ENCODE measurements at places on chromosomes 12 and 14.

DNA sequence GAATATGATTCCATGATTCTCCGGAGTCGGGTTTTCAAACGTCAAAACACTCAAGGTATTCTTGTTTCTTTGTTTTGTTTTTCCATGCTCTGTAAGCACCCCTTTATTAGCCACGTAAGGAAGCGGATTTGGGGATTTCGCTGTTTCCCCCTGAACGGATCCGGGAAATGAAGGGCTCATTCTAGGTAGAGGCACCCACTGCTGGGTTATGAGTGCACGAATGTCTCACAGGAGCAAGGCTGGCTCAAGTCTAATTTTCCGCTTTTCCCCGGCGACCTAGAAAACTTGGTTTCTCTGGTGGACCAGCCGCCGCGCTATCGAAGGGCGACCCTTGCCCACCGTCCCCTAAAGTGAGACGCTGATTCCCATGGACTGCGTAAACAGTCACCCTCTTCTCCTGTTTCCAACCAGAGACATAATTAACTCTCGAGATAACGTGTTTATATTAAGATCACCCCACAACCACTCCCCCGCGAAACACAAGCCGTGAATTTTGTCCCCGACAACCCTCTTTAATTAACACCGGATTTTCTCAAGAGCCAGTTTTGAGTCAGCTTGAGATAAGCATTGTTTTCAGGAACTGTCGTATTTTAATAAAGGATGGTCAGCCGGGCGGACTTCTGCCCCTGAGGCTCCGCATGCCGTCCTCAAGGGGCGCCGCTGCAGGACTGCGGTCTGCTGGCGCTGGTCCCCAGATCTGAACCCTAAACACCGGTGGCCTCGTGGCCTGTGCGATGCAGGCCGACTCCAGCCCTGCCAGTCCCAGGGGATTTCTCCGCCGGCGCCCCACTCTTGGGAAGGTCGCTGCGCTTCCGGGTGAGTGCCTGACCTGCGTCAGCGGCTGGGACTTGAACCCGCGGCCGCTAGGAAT, 515 bp upstream of the ABCC9 start:
- DNase-seq = no peak

- peak; percentile 92 for DNase-seq
Observed at GRCh38 chr14:89681086-89682018, 264.3 kb upstream of the FOXN3 start.

- no peak for DNase-seq
Observed at GRCh38 chr14:22549981-22550673, 38.9 kb downstream of the DAD1 start.

DNA sequence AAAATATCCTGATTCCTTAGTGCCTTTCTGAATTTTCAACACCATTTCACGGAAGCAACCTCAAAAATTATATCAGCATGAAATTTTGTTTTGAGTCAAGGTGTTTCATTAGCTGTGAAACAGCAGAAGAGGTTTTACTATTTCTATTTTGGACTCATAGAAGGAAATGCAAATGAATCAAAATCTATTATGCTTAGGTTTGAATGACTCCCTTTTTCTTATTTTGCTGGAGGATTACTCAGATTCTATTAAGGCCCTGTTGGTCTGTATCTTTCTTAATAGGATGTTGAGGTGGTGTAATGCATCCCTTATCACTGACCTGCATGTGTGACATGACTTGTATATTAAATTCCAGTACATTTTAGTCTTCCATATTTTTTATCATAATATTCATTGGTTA, 165.8 kb downstream of the TMTC2 start:
- no peak for DNase-seq

DNA sequence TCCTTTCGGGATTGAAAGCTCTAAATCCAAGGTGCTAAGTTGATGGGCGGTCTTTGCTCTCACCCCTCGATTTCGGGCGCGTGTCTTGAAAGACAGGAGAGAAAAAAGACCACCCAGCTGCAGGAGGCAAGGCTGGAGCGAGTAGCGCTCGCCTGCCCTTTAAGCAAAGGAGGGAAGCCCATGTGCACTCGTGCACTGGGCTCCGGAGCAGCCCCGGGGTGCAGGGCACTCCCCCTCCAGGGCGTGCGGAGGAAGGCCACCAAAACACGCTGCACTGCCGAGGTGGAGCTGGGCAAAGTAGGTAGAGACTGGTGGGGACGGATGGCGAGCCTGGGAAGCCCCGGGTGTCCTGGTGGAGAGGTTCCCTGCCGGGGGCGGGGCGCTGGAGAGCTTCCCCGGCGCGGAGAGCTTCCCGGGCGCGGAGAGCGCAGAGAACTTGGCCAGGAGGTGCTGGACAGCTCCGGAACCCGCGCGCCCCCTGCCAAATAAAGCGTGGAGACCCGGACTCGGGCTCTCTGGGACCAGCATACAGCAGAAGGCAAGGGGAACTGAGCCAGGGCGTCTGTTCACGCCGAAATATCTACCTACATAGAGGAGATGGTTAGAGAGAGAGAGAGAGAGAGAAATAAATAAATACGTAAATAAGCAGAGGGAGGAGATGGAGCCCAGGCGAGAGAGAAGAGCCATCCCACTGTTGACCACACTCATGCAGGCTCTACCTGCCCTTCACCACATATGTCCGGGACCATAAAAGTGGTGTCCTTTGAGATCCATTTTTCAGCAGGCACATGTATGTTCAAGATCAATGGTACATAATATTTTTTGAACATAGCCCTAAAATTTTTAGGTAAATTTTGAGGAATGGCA, 662 bp upstream of the NELL2 start:
- no peak for DNase-seq

- no peak for DNase-seq
Observed at GRCh38 chr14:87434680-87435079, 558.3 kb downstream of the GALC start.

DNA sequence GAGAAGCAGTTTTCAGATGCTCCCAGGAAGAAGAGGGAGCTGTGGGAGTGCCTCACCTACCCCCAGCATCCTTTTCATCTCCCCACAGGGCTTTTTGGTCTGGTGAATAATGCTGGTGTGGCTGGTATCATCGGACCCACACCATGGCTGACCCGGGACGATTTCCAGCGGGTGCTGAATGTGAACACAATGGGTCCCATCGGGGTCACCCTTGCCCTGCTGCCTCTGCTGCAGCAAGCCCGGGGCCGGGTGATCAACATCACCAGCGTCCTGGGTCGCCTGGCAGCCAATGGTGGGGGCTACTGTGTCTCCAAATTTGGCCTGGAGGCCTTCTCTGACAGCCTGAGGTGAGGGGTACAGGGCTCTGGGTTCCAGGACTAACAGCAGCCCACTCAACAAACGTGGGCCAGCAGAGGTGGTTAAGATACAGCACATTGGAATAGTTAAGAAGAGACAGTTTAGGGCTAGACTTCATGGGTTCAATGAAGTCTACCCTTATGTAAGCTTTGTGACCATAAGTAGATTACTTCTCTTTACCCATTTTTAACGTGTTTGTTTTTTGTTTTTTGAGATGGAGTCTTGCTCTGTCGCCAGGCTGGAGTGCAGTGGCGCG, 1.5 kb downstream of the RDH5 start:
- no peak for DNase-seq

GRCh38 chr12:68904351-68904962, 28.5 kb downstream of the CPM start:
- DNase-seq = peak; percentile 93

GRCh38 chr14:37197421-37198272, at the start of gene MIPOL1:
TSS of gene MIPOL1 (plus strand) at chr14:37197937. CDS start at chr14:37247889, 49,952 bp downstream.
- DNase-seq = peak; percentile 25

GRCh38 chr14:83520837-83521236, 1987.2 kb upstream of the SEL1L start:
- DNase-seq = no peak

- no peak for DNase-seq
Observed at GRCh38 chr14:65213316-65213715, 111.0 kb upstream of the MAX start.

- no peak for DNase-seq
Observed at GRCh38 chr12:64180951-64181350, 41.1 kb downstream of the KICS2 start.

DNA sequence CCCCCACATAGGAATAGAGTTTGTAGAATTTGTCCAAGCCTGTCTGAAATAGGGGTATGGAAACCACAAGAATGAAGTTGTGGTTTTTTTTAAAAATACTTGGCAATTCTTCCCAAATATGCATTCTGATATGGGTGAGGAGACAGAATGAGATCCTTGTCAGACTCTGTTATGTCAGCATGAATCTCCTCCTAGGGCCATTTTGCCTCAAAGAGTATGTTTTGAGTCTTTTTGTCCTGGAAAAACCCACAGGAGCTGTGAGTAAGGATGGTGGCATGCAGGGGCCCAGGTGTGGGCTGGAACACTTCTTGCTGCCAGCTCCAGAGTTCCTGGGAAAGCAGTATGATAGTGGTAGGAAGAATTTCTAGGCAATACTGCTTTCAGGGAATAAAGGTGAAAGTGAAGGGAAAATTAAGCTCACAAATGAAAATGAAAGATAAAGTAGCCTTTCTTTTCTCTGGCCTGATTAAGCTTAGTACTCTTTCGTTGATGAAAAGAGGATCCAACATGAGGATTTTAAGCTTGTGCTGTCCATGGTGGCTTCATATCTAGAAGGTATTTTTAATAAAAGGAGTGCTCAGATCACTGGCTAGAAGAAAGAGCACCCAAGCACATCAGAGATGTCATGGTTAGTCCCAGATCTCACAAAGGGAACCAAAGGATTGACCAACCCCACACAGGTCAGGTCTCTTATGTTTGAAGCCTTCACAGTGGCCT, 130.8 kb downstream of the LLPH start:
- DNase-seq = no peak

GRCh38 chr14:38336298-38336697, 80.4 kb upstream of the CLEC14A start:
- no peak for DNase-seq

- peak; percentile 65 for DNase-seq
Observed at GRCh38 chr14:67571275-67571990, 28.6 kb downstream of the PIGH start.

DNA sequence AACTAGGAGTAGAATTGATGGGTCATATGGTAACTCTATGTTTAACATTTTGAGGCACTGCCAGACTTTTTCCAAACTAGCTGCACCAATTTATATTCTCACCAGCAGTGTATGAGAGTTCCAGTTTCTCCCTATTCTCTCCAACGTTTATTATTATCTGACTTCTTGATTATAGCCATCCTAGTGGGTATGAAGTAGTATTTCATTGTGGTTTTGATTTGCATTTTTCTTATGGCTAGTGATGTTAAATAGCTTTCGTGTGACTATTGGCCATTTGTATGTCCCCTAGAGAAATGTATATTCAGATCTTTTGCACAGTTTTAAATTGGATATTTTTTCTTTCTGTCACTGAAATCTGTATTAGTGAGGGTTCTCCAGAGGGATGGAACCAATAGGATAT, 37.8 kb downstream of the HELB start:
- no peak for DNase-seq

DNA sequence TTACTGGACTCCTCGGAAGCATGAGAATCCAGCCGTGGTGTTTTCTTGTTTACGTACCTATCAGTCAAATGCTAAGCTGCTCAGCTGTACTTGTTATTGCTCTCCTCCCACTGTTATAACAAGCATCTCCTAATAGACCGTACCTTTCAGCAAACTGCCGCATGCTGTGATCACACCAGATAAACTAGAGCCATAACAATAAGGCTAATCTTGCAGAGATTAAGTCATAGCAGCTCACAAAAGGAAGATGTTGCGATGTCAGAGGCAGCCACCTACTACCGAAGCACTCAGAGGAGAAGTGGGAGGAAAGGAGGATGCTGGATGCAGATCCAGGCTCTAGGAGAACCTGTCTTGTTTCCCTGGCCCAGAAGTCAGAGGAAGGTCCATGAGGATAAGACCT, 196.0 kb downstream of the GALC start:
- no peak for DNase-seq

DNA sequence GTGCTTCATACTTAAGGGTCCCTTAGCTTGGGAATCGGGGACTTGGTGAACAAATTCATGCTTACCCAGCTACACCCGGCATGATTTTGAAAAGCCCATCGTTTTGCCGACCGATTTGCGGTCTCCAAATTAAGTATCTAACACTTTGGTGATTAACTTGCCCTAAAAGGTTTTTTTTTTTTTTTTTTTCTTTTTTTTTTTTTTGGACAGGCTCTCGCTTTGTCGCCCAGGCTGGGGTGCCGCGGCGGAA, 843 bp upstream of the HSP90AA1 start:
- DNase-seq = no peak

- DNase-seq = no peak
Observed at GRCh38 chr14:100288382-100289185, 17.7 kb downstream of the SLC25A29 start.
